Epithelial cell of esophagus (primary cell): ENCODE measurements at places on chromosomes 3 and 15.
A peak's percentile ranks its signal among the peaks of the same experiment; 100 is the strongest.

DNA sequence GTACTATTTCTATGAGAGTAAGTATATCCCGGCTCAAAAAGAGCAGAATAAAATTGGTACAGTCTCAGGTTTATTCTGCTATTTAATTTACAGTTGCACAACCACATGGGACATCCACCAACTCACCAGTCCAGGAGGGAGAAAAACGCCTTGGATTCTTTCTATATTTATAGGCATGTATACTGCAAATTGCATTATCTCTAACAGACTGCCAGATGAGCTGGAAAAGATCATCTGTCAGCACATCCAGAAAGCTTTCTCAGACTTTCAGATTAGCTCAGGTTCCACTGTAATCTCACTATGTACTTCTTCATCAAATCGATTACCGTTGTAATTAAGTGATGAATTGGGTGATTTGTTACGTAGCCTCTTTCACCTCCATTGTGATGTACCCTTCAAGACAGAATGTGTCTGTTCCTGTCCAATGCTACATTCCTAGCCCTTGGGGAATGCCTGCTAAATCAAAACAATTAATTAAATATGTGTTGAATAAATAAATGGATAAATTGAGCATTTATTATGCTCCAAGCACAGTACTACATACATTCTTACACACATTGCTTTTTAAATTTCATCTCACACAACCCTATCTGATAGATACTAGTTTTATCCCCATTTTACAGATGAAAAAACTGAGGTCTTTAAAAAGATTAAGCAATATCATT is 38.1 kb upstream of the TMC3 start:
- no peak for DNase-seq

DNA sequence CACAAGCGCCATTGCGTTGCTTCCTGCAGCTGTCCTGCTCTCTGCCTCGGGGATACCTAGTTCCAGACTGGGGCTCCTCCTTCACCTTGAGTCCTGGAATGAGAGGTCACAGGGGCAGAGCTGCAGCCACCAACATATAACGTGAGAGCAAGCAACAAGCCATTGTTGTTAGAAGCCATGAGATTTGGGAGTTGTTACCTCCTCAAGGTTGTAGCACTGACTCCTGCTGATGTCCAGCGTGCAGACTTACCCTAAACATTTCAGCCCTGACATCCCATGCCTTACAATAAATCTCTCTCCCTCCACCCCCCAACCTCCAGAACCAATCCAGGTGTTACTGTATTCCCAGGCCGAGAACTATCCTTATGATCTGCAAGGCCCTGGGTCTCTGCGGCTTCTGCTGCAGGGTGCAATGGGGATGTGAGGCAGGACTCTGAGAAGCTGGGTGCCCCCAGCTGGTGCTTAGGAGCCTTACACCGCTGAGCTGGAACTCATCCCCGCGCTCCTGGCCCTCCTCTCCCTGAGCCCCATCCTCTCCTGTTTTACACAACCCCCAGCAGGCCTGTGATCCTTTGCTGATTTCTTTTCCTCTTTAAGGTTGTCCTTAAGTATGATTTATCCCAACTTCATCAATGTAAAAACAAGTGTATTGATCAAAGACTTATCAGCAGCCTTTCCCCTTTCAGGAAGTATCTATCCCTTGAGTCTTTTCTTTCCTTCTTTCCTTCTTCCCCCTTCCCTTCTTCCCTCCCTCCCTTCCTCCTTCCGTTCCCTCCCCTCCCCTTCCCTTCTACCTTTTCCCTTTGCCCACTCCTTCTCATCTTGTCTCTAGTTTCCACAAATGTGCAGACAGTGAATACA is 84.2 kb upstream of the ABHD2 start:
- DNase-seq = peak; percentile 29

GRCh38 chr3:40321818-40322217 is 12.3 kb downstream of the EIF1B start:
- no peak for DNase-seq

DNA sequence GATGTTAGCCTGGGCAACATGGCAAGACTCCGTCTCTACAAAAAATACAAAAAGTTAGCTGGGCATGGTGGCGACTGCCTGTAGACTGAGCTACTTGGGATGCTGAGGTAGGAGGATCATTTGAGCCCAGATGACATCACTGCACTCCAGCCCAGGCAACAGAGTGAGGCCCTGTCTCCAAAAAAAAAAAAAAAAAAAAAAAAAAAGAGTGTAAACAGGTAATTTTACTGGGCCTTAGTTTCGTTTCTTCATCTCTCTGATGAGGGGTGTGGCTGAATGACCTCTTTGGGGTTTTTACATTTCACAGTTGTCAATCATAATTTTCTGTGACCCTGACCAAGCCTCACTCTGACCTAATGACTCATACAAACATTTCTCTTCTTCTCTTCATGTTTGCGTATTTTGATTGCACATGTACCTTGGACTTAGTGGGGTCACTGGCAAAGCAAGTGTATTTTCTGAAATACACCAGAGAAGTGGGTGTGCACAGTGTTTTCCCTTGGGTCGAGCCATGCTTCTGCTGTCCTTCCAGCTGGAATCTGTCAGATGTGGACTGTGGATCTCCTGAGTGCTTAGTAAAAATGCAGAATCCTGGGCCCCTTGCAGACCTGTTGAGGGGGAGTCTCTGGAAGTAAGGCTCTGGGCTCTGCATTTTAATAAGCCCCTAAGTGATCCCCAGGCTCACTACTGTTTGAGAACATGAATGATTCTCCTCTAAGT is 140.5 kb downstream of the FNDC3B start:
- no peak for DNase-seq

- DNase-seq = peak; percentile 79
Observed at GRCh38 chr3:159158213-159158612, 356.4 kb downstream of the MFSD1 start.

GRCh38 chr3:9837701-9838582 is 5.9 kb downstream of the RPUSD3 start:
- DNase-seq = no peak

DNA sequence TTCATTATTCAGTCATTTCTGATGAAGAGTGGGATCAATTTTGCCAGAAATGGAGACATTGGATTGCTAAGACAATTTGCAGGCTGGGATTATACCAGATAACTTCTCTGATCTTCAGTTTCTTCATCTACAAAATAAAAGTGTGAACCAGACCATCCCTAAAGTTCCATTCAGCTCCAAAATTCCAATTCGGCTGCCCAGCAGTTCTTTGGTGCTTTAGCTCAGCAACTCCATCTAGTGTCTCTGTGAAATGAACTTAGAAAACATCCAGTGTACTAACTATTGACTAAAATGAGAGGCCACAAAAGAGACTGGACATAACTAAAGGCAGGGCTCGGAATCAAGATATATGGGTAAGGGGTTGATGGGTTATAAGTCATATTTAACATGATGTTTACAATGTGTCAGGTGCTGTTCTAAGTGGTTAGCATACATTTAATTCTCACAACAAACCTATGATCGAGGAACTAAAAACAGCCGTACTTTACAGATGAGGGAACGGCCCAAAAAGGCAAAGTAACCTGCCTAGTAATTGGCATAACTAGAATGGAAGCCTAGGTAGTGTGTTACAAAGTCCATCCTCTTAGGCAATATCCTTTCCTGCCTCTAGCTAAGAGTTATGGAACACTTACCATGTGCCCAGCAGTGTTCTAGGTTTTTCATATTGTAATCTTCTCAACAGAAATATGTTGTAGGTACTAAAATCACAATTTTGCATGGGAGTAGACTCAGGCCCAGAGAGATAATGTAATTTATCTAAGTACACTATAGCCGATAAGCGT is 17.0 kb downstream of the THAP10 start:
- DNase-seq = peak; percentile 29

GRCh38 chr3:197801891-197802778 is 11.1 kb downstream of the LRCH3 start:
- DNase-seq = peak; percentile 61

- no peak for DNase-seq
Observed at GRCh38 chr3:36988356-36988755, 4.6 kb downstream of the EPM2AIP1 start.

- no peak for DNase-seq
Observed at GRCh38 chr3:120726791-120727190, 15.5 kb downstream of the RABL3 start.

GRCh38 chr3:36543276-36543997 is 163.1 kb downstream of the STAC start:
- no peak for DNase-seq

DNA sequence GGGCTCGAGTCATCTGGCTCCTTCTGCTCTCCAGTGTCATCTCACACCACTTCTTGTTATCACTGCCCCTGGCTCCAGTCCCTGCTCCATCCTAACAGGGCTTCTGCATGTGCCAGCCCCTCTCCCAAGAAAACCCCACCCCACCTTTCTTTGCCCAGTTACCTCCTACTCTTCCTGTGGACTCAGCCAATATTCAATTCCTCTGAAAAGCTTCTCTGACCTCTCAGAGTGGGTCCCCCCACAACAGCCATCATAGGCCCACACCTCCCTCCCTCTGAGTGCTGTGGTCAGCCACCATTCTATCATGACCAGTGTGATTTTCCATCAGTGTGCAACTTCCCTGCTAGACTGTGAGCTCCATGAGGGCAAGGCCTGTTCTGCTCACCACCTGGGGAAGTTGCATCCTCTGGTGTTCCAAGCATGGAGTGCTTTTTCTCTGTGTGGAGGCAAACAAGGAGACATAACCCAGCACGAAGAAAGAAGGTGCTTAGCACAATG is 71.6 kb downstream of the ADCY5 start:
- DNase-seq = no peak

DNA sequence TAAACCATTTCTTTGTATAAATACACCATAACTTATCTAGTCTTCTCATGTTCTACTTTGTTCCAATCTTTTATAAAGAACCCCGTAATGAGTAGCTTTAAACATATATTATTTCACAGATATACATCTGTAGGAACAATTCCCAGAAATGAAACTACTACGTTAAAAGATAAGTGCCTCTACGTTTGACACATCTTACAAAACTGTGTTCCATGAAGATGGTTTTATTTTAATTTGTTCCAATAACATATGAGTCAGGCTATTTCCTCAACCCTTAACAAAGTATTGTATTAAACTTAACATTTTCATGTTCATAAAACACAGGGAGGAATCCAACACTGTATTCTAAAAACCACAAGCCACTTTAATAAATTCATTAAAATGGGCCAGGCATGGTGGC is 52.9 kb downstream of the TRPM7 start:
- no peak for DNase-seq

DNA sequence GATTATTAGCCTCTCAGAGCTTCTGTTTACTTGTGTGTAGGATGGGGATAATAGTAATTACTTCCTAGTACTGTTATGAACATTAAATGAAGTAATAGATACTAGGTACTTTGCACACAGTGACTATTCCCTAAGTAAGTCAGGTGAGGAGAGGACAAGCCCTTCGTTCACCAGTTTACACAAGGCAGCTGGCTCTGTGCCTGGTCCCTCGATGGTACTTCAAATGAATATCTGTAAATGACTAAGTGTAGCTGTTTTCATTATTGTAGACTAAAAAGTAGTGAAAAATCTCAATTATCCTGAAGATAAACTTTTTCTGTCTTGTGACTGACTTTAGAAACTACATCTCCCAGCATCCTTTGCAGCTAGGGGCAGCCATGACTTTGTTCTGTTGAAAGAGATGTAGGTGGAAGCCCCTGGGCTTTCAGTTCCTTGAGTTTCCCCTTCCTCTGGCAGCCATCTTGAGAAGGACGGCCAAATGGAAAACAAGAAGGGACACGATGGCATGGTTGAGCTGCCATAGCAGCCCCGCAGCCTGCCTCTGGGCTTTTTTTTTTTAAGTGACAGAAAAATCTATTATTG is 11.7 kb upstream of the WNT7A start:
- DNase-seq = peak; percentile 46

- DNase-seq = no peak
Observed at GRCh38 chr3:188863999-188864406, 307.8 kb upstream of the TPRG1 start.

DNA sequence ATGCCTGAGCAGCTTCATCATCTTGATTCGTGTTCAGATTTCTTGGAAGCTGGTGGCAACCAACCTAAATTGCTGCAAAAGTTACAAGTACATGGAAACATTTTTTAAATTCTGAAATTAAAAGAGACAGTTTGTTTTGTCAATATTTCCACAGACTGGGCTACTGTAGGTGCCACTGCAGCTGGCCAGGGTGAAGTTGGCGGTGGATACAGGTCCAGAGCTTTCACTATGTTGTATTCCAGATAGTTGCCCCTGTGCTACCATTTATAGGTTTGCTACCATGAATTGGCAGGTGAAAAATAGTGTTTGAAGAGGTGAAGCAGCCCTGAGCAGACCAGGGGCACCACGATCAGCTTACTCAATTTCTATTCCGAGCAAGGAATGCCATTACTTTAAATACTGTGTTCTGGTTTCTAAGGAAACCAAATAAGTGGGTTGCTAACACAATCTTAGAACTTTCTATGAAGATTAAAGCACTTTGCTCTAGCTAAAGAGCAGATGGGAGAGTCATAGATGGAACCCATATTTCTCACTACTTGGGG is 21.2 kb upstream of the SHC4 start:
- no peak for DNase-seq

GRCh38 chr3:140189267-140189666 is 254.3 kb downstream of the CLSTN2 start:
- DNase-seq = no peak

DNA sequence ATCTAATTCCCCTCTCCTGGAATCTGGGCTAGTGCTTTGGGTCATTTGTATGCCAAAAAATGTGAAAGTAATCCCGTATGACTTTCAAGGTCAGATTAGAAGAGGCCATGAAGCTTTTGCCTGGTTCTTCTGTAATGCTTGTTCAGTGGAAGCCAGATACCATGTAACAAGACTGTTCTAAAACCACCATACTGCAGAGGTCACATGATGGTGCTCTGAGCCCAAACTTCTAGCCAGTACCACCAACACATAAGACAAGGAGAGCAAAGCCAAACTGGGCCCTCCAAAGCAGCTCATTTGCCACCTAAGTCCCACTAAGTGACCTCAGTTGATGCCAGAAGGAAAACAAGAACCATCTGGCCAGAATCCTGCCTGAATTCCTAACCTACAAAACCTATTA is 64.3 kb upstream of the MELTF start:
- no peak for DNase-seq

GRCh38 chr3:127070776-127071175 is 87.9 kb downstream of the PLXNA1 start:
- no peak for DNase-seq

- peak; percentile 62 for DNase-seq
Observed at GRCh38 chr3:196969660-196970546, 1.3 kb upstream of the PIGZ start.

GRCh38 chr3:12495749-12496452 is 11.6 kb downstream of the TSEN2 start:
- no peak for DNase-seq

DNA sequence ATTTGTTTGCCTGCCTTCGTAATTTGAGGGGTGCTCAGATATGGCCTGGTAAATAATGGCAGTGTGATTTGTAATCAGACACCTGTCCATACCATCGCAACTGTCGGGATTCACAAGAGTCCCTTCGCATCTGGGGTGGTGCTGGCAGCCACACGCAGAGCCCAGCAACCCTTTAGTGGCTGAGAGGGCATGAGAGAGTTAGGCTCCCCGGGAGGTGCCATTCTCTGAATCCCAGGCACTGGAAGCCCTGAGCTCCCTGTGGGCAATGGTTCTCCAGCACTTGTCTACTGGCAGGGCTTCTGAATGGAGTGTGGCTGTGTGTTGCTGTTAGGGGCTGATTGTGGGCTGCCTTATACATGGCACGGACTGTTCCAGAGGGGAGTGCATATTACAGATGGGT is 230.1 kb downstream of the EBLN2 start:
- DNase-seq = no peak

- DNase-seq = peak; percentile 36
Observed at GRCh38 chr15:33913459-33913858, 54.8 kb upstream of the CHRM5 start.
